ENCODE measurements at places on chromosomes 13 and 19.

GRCh38 chr13:73464758-73465616, 406.2 kb downstream of the KLF5 start:
- DNase-seq = no peak

GRCh38 chr19:16368385-16369305, 44.0 kb downstream of the KLF2 start:
- no peak for DNase-seq

DNA sequence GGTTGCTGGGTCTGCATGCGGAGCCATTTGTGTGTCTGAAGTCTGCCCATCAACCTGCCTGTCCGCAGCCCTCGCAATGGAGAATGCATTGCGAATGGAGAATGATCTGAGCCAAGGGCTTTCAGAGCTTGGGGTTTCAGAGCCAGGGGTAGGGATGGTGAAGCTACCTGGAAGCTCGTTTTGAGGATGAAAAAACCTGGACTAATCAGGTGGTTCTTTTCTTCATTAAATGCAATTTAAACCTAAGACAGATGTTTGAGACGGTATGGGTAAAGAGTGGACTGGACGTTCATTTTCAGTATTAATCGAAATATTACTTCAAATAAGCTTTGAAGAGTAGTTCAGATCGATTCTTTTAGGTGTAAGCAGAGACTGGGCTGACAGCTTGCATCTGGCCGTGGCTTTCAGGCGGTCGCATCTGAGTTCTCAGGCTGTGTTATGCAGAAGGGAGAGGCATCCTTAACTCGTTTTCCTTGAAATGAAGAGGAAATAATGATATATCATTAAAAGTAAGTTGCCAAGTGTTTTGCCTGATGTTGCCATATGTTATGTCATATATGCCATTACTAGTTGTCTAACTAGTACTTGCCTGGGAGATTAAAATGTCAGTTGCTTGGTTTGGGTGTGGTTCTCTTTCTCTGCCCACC, 801 bp downstream of the MCF2L start:
- DNase-seq = no peak

GRCh38 chr13:95300625-95301182, 547 bp downstream of the ABCC4 start:
- DNase-seq = no peak

- no peak for DNase-seq
Observed at GRCh38 chr19:35534803-35535480, 1.7 kb downstream of the GAPDHS start.

GRCh38 chr19:45314708-45315245, 7.9 kb downstream of the CKM start:
- no peak for DNase-seq

DNA sequence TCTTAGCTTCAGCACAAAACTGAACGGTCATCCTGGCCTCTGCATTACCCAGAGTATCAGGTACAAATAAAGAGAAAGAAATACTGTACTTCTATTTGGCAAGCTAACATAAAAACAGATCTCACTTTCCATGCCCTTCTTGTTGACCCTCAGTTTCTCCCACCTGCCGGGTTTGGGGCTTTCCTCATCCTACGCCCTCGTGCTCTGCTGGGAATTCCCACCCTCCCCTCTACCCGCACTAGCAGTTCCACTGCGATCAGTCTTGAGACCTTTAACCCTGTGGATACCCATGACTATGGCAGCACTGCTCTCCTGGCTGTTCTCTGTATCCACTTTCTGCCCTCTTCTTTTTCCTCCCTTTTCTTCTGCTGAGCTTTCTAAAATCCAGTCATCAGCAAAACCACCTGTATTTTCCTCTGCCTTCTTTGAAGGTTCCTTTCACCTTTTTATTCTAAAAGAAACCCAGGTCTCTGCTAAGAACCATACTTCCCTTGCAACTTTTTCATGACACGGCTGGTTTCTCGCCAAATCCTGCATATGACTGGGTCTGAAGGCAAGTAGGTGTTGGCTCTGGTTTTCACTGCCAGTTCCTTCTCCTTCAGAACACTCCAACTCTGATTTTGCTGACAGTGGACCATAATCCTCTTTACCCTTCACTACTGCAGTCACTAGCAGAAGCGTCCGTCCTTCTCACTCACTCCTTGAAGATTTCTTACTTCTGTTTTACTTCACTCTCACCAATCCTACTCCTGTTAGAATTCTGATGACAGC, 99.4 kb downstream of the MIPEP start:
- no peak for DNase-seq

GRCh38 chr13:99949679-99950413, 21.7 kb downstream of the ZIC5 start:
- DNase-seq = no peak

GRCh38 chr19:13120817-13121216, 2.8 kb downstream of the NACC1 start:
- DNase-seq = no peak

DNA sequence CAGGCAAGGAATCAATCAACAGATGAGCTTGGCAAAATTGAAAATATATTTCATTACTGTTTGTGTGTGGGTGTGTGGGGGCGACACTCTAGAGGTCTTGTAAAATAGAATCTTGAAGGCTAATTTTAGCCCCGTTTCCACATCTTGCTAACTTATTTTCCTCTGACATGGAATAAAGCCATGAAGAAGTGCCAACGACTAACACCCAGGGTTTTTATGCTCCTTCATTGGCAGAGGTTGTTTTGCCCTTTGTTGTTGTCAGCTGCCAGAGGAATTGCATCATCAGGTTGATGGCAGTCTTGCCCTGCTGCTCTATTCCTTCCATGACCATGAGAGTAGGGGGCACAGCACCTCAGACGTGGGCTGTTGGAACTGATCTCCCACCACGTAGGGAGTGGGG, 30.6 kb upstream of the FAM216B start:
- no peak for DNase-seq

DNA sequence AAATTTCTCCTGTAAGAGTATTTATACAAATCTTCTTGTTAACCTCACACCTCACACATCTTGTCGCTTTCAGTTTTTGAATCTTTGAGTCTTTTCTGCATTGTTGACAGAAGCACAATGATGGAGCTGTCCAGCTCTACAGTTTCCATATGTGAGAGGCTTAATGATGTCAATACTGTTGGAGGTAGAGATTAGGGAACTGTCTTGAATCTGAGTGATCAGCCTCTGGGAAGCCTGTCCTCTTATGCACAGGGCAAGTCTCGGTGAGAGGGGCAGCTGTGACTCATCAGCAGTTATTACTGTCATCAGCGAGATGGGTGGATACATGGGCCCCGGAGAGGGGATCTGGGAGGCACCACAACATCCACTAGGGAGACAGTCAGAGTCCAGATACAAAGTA, 4.6 kb upstream of the ITGBL1 start:
- DNase-seq = no peak

DNA sequence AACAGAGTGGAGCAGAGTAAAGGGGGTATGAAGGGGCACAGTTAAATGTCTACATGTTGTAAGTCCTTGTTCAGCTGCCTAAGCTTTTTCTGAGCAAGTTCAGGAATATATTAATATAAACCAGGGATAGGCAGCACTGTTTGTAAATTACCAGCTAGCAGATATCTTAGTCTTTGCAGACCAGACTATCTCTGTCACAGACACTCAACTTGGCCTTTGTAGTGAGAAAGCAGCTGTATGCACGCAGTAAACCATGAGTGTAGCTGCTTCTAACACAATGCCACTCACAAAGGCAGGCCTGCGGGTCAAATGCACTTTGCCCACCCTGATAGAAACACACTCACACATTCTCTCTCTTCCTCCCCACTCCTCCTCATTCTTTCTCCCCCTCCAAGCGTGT, 1016.9 kb downstream of the UQCRFS1 start:
- no peak for DNase-seq

DNA sequence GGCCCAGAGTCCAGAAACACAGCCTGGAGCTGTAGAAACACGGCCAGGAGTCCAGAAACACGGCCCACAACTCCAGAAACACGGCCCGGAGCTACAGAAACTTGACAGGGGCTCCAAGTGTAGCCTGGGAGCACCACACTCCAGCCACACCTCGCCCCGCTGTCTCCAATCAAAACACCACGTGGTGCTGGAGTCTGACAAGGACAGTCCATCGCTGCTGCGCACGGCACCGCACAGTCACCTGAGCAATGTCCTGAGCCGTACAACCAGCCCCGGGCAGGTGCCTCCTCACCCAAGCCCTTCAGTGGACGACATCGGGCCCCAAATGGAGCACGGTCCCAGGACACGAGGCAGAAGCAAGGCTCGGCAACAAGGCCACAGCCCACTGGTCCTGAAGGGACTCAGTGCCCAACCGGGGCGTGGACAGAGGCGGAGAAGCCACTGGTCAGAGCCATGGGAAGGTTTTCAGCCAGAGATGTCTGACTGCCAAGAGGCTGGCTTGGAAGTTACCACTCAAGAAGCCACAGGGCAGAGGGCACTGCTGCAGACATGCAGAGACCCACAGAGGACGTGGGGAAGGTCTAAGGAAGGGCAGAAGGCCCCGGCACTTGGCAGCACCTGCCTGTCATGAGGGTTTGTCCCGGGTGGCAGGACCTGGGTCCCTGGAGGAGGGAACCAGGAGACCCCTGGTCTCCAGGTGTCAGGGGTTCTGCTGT, 19.7 kb upstream of the PLPP2 start:
- no peak for DNase-seq

DNA sequence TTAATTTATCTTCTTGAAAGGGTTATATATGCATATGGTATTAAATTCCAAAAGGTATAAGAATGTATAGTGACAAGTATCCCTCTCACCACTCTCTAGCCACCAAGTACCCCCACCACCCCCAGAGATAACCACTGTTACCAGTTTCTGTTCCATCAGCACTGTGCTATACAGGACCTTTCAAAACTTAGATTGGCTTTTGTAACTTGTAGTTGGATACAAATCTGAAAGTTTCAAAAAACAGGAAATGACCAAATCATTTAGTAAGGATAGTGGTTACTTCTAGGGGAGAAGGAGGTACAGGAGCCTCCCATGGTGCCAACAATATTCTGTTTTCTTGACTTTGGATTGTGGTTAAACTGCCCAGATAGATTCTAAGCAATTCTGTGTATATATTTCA, 56.7 kb downstream of the AKAP11 start:
- DNase-seq = no peak

DNA sequence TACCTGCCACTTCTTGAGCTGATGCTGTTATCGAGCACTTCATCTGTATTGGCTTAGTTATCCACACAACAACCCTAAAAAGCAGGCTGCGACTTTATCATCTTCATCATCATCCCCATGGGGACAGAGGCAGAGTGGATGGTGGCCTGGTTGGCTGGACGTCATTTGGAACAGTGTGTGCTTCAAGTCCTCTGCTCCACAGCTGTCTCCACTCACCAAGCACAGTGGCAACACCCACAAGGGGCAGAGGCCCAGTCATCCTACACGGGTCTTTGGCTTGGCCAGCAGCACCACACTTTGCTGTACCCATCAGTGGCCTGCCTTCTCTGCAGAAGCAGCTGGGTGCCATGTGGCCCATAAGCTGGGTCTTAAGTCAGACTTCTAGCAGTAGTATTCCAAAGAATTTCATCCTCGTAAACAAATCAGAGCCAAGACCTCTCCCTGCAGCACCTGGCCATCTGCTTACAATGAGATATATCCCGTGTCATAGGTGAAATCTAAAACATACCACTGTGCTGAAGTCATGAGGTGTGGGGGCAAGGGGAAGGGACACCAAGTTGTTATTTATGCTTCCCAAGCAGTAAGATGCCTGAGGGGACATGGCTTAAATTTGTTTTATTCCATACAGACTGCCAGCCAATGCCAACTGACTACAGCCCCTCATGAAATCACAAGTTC, 47.9 kb upstream of the EPHX3 start:
- no peak for DNase-seq

- DNase-seq = no peak
Observed at GRCh38 chr13:99367106-99367616, 60.0 kb upstream of the GPR183 start.

DNA sequence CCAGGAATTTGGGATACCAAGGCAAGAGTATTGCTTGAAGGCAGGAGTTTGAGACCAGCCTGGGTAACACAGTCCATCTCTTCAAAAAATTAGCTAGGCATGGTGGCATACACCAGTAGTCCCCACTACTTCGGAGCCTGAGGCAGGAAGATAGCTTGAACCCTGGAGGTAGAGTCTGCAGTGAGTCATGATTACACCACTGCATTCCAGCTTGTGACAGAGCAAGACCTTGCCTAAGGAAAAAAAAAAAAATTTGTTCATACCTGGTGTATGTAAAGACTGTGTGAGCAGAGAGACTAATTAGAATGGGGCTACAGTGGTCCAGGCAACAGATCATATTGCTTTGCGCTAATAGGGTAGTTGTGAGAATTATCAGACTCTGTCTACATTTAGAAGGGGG, 778.3 kb upstream of the PCDH20 start:
- no peak for DNase-seq

DNA sequence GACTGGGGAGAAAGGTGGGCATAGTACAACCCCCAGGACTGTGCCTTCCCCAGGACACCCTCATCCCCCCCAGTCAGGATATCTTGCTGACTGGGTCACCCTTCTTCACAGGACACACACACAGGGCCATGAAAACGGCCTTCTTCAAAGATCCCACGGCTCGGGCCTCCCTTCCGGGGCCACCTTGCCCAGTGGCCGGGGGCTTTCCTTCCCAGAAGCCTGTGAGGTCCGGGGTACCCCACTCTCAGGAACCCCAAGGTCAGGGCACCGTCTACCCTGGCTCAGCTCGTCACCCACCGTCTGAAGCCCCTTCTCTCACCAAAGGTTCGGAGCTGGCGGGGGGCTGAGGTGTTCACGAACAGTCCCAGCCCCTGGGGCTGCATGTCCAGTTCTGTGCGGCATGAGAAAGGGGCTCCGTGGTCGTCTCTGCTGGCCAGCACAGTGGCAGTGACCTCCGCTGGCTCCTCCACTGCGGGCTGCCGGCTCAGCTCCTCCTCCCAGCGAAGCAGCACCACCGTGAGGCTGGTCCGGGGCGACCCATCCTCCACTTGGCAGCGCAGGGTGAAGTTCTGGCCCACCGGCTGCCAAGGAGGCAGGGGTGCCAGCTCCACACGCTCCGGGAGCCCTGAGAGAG, 2.1 kb upstream of the RAVER1 start:
- DNase-seq = no peak

DNA sequence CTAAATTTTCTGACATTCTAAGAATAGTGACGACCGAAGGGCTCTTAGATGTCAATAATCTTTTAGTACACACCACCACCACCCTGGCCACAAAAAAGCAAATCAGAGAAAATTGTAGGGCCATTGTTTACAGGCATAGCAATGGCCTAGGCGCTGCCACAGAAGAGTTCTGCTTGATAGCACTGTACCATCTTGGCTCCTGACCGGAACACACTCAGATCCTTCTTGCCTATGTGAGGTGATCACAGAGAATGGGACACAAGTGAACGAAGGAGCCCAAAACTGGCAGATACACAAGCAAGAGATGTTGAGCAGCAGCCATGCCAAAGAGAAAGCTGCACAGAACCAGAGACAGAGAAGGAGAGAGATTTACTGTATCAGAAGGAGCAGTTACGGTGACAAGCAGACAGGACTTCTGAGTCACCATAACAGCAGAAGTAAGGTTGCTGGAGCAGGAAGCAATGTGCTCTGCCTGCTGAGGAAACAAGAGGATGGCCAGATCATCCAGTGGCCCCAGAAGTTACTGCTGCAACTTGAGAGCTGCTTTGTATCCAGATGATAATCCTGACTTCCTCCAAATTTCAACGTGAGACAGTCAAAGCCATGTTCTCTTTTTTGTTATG, 105.2 kb downstream of the SLITRK6 start:
- DNase-seq = no peak
